ENCODE measurements at places on chromosomes 2 and 18.

DNA sequence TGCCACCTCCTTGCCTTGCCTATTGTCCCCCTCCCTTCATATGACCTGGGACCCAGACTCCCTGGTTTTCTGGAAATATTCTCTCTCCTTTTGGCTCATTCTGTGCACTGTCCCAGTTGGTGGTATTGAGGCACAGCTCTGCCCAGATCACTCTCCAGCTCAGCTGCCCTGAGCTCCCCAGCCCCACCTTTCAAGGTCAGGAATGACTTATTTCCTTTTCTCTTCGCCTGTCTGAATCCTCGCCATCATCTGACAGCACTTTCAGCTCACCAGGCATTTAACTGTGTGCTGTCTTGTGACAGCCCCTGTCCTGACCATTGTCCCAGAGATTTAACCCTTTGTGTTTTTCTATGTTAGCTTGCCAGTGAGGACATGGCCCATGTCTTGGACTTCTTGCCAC lies 133.0 kb downstream of the MSH2 start:
- peak; percentile 22 for DNase-seq

DNA sequence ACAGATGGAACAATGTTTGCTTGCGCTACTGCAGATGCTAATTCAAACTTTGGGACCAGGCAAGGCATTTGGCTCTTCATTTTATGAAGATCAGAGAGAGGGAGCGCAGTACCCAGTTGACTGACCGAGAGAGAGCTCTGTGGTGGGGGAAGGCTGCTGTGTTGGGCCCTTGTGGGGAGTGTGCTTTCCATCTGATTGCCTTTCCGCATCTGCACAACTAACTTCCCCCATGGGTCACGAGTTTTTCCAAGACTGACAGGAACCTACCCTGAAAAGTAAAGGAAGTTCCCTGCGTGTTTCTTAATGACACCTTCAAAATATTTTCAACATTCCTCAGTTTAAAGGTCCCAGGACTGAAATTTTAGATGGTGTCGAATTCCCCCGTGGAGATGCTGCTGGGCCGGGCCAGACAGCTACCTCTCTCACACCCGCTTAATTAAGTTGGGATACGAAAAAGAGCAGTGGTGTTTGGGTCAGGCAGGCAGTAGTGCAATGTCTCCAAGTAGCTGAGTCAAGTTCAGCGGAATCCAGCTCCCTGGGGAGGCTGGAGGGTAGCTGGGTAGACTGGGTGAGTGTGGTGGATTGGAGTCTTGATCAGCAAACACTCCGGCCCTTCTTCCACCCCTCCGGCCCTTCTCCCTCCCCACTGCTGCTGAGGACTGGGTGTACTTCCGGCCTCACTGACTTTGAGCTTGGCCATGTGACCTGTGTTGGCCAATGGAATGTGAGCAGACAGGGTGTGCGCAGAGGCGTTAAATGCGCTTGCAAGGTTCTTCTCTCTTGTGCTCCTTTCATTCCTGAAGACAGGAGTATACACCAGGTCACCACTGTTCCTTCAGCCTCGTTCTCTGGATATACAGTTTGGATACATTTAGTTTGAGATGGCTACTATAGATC lies 2.3 kb upstream of the ARHGAP25 start:
- no peak for DNase-seq

- DNase-seq, result no peak
Measured at GRCh38 chr2:95026471-95027368, 1.2 kb downstream of the MAL start.

- no peak for DNase-seq
Measured at GRCh38 chr2:3433776-3434400, 54.4 kb downstream of the TRAPPC12 start.

DNA sequence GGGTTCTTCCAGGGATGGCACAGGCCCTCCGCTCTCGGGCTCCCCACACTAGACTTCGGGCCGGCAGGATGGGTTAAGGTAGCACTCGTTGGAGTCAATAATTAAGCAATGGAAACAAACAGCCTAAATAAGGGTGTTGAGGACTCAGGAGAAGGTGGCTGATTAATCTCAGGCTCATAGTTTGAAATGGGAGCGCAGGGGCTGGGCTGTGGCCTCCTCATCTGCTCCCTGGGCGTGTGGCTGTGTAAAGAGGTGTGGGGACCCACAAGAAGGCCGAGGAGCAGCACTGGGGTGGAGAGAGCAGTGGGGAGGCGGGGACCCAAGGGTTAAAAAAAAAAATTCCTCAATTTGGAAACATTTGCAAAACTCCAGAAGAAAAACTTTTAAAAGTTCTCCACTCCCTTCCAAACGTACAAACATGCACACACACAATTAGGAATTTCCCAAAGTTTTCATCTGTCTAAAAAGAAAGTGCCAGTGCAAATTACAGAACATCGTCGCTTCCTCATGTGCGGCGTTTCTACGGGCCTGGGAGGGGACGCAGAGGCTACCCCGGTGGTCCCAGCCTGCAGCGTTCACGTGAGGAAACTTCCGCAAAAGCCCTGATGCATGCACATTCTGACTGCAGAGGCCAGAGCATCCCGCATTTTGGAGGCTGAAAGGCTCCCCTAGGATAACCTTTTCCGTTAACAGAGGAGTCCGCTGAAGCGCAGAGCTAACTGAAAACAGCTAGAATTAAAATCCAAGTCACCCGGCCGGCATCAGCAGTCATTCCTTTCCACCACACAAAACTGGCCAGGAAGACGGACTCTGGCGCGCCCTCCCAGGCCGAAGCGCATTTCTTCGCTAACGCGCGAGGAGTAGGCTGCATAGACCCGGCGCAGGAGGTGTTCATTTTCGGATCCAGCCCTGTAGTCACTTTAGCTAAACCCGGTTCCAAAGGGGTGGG lies 1.0 kb upstream of the TUBB6 start:
- peak; percentile 89 for DNase-seq

GRCh38 chr2:58970365-58970764 lies 729.2 kb upstream of the FANCL start:
- DNase-seq, result no peak

GRCh38 chr18:43772907-43773306 lies 495.6 kb upstream of the SYT4 start:
- DNase-seq, result no peak

- DNase-seq, result no peak
Measured at GRCh38 chr2:212945526-212945925, 205.9 kb downstream of the IKZF2 start.

DNA sequence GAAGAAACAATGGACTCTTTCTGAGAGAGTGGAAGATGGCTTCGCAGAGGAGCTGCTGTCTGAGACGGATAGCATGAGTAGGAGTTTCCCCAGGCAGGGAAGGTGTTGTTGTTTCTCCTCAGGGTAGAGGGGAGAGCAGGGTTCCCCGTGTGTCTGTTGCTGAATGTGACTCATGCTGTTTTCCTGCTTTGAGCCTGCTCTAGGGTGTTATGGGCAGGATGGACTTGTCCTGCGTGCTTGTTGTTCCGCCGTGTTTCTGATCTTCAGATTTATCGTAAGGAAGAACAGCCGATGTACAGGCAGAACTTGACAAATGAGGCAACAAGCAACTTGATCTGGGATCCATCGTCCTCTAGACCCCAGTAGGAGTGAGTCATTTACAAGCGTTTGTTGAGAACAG lies 19.7 kb upstream of the MYCN start:
- DNase-seq, result no peak

DNA sequence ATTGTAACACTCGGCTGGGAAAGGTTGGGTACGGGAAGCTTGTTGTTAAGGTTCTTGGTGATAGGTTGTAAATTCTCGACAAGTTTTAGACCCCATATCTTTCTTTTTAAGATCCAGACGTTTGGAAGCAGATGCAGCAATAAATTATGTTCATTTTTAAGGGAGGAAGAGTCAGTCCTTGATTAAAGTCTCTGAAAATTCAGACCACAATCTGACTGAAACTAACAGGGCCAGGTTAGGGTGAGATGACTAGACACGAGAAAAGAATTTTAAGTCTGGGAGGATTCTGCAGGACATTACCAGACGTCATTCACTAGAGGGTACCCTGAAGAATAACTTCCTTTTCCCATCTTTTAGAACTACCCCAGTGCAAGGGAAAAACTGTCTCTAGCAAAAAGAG lies 16.1 kb downstream of the WIPF1 start:
- DNase-seq, result no peak

DNA sequence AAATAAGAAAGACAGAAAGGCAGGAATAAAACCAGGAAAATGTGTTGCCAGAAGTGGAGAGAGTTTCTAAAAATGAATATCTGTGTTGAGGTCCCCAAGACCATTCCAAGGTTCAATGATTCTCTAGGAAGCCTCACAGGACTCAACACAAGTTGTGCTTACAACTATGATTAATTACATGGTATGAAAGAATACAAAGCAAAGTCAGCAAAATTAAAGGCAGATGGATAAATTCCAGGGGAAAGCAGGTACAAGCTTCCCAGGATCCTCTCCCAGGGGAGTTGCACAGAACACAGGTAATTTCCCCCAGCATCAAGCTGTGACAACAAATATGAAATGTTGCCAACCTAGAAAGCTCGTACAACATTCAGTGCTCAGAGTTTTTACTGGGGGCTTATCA lies 154.4 kb upstream of the HNMT start:
- DNase-seq, result no peak

GRCh38 chr2:201185863-201186262 lies 2.9 kb downstream of the CASP10 start:
- no peak for DNase-seq

DNA sequence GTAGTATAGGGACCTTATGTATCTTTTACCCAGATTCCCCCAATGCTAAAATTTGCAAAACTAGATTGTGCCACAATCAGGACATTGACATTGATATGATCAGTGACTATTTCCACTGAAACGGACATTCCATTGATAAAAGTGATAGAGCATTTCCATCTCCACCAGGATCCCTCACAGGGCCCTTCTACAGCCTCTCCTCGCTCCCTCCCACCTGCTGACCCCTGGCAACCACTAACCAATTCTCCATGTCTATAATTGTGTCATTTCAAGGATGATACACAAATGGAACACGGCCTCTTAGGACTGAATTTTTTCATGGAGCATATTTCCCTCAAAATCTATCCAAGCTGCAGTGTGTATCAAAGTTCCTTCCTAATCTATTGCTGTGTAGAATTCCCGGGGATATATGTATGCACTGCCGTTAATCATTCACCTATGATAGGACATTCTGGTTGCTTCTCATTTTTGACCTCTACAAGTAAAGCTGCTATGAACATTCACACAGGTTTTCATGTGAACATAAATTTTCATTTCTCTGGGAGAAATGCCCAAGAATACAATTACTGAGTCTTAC lies 67.3 kb downstream of the UXS1 start:
- no peak for DNase-seq

- peak; percentile 36 for DNase-seq
Measured at GRCh38 chr2:160584972-160585494, 91.4 kb upstream of the RBMS1 start.

DNA sequence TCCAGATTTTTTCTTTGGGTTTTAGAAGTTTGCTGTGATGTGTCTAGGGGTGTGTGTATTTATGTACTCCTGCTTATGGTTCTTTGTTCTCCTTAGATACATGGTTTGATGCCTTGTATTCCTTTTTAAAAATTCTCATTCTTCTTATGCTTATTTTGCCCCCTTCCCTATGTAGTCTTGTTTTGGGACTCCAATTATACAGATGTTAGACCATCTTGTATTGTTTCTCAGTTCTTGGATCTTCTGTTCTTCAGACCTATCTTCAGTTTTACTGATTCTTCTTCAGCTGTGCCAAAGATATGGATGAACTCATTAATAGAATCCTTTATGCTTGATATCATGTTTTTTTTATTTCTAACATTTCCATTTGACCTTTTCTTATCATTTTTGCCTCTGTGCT lies 14.2 kb upstream of the MSL3B start:
- peak; percentile 10 for DNase-seq

GRCh38 chr2:193482557-193482956 lies 1287.8 kb upstream of the TMEFF2 start:
- no peak for DNase-seq

DNA sequence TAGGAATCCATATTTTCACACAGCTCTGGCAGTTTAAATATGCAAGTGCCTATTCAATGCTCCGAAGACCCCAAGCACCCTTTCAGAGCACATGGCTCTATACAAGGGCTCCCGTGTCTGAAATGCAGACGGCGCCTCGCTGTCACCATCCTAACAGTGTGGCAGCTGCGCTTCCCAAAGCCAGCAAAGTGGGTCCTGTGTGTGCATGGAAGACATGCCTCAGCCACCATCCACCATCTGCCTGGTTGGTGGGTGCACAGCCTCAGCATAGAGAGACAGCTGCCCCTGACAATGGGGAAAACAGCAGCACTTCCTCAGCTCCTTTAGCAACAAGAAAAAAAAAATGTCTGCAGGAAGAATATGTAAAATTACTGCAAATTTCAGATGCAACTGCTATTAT lies 218.1 kb downstream of the SP3 start:
- DNase-seq, result no peak

- no peak for DNase-seq
Measured at GRCh38 chr18:8601277-8602032, 7.8 kb upstream of the RAB12 start.

DNA sequence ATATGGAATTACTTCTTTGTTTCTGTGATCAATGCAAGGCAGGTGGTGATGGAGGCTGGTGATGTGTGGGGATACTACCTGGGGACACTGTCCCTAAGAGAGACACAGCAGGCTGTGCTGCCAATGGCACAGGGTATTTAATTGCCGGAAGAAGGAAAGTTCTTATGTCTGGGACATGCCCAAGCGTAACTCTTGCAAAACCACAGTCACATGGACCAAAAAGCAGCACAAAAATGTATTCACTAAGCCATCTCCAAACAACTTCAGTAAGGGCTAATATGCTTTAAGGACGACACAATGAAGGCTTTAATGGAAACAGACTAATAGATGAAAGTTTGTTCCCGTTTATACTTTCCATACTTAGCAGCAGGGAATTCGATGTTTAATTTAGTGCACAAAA lies 49.7 kb upstream of the AP1S3 start:
- no peak for DNase-seq

DNA sequence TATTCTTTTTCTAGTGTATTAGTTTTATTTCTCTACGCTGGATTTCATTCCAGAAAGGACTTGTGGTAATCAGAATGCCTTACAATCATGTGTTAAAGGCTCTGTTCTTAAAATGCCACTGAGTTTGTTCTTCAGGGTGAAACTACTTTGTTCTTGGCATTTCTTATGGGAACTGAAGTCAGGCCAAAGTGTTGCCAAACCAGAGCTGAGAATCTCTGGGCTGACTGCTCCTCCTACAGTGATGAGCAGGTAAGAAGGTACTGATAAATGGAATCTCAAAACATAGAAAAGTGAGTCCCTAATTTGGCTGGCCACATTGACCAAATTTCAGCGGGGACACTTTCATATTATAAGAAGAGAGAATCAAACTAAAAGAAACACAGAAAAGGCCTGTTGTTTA lies 55.1 kb upstream of the ZNF397 start:
- no peak for DNase-seq

DNA sequence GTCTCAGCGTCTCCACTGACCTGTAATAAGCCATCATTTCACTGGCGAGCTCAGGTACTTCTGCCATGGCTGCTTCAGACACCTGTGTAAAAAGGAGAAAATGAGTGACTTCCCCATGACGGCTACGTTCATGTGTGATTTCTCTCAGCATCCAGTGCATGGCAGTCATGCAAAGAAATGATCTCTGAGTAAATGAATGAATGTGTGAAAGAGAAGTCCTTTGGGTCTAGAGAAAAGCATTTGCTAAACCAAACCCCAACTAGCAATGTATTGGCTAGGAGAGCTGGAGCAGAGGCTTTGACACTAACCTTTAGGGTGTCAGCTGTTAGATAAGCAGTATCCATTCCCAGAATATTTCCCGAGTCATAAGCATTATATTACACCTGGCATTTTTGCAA lies 417 bp downstream of the IL1B start:
- no peak for DNase-seq
